Midbrain (tissue), 1 donor: ENCODE measurements at places on chromosomes 12 and 14.
A peak's percentile ranks its signal among the peaks of the same experiment; 100 is the strongest.

DNA sequence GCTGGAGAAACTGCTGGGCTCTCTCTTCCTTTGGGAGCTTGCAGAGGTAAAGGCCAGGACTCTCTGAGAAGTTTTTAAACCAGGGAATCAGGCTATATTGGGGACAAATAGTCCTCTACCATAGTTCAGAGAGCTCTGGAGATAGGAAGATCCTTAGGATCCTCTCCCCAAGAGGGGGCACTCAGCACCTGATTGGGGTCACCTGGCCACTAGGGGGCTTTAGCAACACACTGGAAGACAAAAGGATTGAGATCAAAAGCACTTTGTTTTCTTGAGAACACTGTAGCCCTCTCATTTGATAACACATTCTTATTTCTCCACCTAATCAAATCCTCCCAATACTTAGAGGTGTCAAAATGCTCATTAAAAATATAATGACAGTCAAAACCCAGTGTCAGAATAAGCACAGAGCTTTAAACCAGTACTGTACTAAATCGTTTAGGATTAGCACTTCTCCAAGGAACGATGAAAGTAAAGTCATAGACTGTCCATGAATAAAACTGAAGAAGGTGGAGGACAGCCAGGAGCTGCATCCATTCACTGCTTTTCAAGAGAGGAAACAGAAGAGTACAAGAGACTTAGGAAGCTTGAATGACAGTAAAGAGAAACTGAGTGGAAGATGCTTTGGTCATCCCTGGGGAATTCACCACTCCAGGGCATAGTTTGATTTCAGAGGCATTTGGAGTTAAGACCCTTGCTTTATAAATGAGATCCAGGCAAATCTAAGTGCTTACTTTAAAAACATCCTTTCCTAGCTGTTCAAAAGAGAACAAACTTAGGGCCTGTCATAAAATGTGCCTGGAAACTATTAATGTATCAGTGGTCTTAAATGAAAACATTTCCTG, 26.5 kb downstream of the BMP4 start:
- no peak for DNase-seq

- DNase-seq = no peak
Measured at GRCh38 chr14:22561661-22562579, 27.1 kb downstream of the DAD1 start.

GRCh38 chr12:132444957-132445883, 44.7 kb upstream of the FBRSL1 start:
- DNase-seq = no peak

- DNase-seq = no peak
Measured at GRCh38 chr12:123142921-123143735, 7.8 kb downstream of the PITPNM2 start.

DNA sequence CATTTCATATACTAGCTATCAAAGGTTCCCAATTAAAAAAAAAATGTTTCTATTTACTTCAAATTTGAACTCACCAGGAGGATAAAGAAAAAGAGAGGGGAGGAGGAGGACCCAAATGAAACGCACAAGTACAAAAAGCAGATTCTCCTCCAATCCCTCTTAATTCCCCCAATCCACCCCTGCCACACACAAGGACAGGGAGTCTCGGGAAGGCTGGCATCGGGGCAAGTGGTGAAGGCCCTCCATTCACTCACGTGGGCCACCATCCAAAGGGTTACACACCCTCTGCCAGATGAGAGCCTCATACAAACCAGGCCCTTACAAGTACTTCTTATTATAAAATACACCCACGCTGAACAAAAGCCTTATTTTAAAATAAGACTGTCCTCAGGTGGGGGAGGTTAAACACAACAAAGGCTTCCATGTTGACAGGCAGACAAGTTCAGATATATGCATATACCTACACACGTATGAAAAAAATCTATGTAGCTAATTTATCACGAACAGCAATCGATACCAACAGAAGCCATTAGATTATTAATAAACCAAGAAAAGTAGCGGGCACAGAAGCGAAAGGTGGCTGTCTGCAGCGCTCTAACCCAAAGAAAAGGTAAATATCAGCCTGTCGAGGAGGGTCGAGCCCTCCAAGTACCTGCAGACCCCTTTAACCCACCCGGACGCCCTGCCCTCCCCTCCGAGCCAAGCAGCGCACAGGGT, 1.5 kb downstream of the ATP2B1 start:
- DNase-seq = peak; percentile 23

- no peak for DNase-seq
Measured at GRCh38 chr12:77352946-77353345, 287.6 kb upstream of the E2F7 start.

GRCh38 chr14:54447231-54447692, 6.1 kb upstream of the CNIH1 start:
- no peak for DNase-seq

- no peak for DNase-seq
Measured at GRCh38 chr12:80641936-80642335, 65.5 kb upstream of the MYF6 start.

DNA sequence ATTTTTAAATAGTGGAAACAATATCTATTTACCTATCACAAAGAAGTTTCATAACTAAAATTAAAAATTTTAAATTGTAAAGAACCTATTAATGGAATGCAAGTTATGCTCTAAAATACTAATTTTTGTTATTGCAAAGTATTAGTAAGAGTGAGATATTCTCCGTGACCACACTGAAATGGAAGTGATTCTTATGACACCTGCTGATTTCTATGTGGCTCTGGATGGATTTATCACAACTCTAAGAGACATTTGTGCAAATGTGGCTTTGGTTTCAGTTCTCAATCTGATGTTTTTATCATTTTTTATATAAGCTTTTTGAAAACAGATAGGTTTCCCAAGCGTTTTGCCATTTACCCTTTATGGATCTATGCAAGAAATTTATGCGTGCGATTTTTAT, 497.8 kb downstream of the NAV3 start:
- no peak for DNase-seq

GRCh38 chr14:97218691-97219430, 421.7 kb downstream of the VRK1 start:
- DNase-seq = no peak

DNA sequence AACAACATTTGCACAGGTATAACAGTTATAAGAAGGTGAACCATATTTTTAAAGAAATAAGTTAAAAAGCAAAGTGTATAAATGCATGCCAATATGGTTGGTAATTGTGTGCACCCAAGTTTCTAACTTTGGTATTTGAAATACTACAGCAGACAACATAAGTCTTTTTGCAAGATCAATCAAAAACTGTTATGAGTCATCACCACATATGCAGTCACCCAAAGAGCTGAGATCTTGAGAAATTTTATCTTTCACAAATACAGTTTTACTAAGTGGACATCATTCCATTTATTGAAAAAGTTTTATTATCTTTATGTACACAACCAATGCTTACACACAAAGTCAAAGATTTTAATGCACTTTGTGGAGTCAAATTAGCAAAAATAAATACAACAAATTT, 7.0 kb upstream of the ACSS3 start:
- DNase-seq = no peak

DNA sequence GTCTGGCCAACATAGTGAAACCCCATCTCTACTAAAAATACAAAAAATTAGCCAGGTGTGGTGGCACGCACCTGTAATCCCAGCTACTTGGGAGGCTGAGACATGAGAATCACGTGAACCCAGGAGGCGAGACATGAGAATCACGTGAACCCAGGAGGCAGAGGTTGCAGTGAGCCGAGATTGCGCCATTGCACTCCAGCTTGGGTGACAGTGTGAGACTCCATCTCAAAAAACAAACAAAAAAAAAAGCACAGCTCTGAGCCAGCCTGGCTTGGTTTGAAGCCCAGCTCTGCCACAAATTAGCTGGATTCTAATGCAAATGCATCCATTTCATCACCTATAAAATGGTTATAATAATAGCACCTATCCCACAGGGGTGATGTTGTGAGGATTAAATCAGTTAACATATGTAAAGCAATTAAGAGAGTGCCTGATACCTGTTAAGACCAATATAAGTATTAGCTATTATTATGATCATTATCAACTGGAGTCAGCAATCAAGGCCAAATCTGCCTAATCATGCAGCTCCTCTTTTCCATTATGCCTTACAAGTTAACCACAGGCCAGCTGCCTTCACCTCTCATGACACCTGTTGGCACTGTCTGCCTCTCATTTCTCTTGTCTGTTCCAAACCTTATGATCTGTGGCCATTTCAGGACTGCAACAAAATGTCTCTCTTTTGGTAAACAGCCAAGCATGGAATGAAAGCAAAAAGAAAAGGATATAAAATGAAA, 2.1 kb downstream of the GNPTAB start:
- no peak for DNase-seq

GRCh38 chr12:16282978-16283377, 5.5 kb upstream of the SLC15A5 start:
- DNase-seq = no peak

GRCh38 chr14:55977392-55978150, 140.6 kb upstream of the PELI2 start:
- peak; percentile 59 for DNase-seq

DNA sequence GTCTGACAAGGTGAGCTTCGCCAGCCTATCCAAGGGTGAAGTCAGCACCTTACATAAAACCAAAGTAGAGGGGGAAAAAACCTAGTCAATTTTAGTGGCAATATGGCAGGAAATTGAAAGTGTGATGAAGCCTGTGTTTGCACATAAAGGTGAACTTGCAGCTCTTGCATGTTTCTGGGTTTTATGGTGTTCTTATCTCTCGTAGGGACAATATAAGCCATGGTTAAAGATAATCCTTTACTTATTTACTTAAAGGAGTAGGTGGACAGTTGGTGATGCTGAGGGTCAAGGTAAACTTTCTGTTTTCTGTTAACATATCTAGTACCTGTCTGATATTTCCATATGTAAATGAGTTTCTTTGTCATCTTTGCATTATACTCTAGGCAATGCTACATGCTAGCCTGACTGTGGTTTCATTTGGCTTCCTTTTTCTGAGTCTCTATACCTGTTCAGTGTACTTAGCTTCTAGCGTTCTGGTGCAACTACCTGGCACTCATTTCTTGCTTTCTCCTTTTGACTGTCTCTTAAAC, 32.8 kb downstream of the CCDC91 start:
- DNase-seq = no peak

DNA sequence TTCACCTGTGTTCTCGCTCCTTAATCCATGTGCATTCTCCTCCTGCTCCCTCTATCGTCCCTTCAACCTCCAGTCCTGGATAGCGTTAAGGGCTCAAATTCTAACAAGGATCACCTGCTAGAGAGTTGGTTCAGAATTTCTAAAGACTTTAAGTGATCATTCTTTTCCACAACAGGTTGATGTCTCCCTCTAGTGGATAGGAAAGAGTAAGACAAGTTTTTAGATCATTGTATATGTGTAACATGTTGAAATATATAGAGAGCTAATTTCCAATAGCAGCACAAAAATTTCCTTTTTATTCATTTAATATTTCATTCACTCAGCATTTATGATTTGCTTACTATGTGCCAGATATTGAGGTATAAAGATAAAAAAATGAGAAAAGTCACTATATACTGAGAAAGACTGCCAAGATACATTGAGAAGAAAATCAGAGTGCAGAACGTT, 9.3 kb upstream of the ESR2 start:
- peak; percentile 41 for DNase-seq

GRCh38 chr12:56358836-56359532, 923 bp downstream of the STAT2 start:
- peak; percentile 78 for DNase-seq

DNA sequence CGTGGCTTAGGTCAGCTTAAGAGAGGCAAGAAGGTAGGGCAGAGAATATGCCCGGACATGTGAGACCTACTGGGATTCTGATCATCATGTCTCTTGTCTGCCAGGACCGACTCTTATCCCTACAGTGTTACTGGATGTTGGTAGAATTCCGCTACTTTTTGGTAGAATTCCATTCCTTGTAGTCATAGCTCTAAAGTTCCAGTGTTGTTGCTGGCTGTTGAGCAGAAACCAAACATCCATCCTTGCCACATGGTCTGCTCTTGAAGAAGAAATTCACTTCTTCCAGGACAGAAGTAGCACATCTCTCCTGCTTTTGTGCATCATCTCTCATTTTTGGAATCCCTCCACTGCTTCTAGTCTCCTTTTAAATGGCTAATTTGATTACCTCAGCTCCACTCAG, 453.7 kb downstream of the RPL10L start:
- no peak for DNase-seq

- DNase-seq = no peak
Measured at GRCh38 chr12:27055966-27056365, 26.4 kb downstream of the C12orf71 start.

GRCh38 chr14:52923902-52924575, 26.8 kb downstream of the FERMT2 start:
- no peak for DNase-seq

DNA sequence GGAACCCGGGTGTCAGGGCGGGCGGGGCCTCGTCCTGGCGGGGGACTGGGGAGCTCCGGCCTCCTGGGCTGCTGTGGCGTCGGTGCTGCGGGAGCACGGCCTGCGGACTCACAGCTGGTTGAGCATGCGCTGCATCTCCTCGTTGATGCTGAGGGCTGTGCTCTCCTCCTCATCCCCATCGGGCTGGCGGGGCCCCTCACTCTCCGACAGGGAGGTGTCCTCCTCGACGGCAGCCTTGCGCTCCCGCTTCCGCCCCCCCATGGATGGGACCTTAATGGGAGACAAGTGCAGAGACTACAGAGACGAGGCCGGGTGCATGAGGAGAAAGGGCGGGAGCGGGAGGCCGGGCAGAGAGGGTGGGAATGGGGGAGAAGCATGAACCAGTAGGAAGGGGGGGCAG, 7.3 kb downstream of the IFFO1 start:
- DNase-seq = no peak

GRCh38 chr12:89935850-89936249, 227.2 kb upstream of the ATP2B1 start:
- DNase-seq = no peak

GRCh38 chr12:49092086-49092815, 2.4 kb downstream of the DHH start:
- DNase-seq = peak; percentile 47

DNA sequence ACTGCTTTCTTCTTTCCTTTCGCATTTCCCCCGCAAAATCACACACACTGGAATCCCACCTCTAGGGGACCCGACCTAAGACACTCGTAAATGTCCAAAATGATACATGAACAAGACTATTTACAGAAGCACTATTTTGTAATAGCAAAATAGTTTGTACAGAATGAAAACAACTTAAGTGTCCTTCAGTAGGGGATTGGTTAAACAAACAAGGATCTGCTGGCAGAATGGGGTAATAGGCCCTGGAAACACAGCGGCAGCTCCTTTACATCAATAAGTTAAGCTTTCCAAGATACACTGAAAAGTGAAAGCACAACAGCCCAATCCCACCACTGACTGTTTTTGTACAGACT, 48.8 kb downstream of the LTBP2 start:
- DNase-seq = no peak

GRCh38 chr14:21846227-21846885, 172.7 kb upstream of the OR4E1 start:
- DNase-seq = peak; percentile 15

DNA sequence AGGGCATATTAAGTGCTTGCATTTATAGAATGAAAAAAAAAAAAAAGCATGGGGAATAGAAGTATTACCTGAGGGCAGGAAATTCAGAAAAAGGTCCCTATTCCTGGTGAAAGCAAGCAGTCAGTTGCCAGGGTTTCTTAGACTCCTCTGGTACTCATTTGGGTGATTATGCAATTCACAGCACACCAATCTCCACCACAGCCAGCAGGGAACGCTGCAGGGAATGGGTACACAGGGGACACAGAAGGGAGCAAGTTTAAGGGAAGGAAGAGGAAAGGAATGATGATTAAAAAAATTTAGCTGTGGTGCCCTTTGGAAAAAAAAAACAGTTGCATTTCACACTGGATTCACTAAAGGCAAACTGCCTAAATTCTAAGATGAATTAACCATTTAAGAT, 14.2 kb downstream of the BLTP3B start:
- peak; percentile 13 for DNase-seq

GRCh38 chr12:38465020-38465419, 148.4 kb downstream of the ALG10B start:
- no peak for DNase-seq
